Substantia nigra (tissue), 51 donors: ENCODE measurements at places on chromosomes 5 and 9.

DNA sequence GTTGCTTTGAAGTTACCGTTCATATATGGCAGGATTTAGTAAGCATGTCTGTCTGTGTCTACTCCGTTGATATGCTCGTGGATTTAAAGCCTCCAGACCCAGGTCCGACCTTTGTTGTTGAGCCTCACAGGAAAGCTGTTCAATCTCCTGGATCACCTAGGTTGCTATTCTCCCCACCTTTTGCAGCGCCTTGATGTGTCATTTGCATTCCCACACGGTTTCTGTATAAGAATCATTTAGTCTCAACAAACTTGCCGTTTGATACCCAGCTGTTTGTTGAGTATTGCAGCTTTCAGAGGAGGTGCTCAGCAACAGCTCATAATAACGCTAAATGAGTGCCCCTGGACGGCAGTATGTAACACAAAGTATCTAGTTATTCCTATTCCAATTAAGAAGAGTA lies 1.2 kb upstream of the ADGRV1 start:
- no peak for DNase-seq

DNA sequence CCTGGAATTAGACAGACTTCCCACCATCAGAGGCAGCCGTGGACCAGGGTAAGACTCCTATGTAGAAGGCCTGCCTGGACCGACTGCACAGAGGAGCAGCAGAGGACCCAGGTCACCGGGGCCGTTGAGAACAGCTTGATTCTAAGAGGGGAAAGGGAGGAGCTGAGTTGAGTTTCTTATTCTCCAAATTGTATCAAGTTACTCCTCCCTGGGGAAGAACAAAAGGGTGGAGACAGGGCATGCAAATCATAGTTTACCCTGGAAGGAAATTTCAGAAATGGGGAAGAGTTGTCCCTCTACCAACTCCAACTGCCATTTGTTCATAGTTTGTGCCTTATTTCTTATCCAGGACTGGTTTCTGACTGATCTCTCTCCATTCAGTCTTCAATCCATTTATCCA lies 20.9 kb upstream of the SLC31A2 start:
- DNase-seq, result no peak

GRCh38 chr9:30172206-30172605 lies 2212.2 kb upstream of the ACO1 start:
- DNase-seq, result no peak

DNA sequence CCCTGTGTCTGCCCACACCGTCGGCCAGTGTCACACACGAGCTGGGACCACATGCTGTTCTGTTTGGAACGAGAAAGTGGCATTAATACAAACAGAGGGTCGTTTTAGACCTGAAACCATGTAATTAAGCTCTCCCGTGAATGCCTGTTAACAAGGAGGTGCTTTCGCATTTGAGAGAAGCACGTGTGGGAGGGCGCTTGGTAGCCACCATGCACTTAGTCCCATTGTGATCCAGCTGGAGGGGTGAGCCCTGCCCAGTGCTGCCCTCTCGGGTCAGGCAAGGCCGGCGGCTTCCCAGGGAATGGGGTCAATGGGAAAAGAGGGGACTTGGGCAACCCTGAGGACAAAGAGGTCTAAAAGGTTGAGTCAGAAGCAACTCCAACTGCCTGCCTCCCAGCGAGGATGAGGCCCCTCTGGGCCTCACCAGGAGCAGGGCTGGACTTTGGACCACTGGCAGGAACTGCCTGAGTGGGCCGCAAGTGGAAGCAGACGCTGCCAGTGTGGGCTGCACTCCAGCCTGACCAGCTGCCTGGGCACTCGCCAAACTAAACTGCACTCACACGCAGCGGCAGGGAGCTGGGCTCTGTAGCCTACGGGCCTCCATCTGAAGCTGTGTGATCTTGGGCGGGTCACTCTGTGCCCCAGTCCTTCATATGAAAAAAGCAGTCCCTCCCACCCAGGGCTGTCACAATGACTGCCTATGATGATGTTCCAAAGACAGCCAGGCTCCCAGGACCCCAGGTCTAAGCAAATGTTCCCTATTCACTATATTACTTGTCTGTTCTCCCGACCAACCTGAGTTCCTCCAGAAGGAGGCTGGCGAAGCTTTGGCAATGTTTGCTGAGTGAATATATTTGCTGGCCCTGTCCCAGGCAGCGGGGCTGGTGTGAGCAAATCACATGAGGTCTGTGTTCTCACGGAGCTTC lies 195.7 kb downstream of the CDK5RAP2 start:
- peak; percentile 20 for DNase-seq

- no peak for DNase-seq
Measured at GRCh38 chr5:39580702-39581453, 156.1 kb upstream of the DAB2 start.

- no peak for DNase-seq
Measured at GRCh38 chr9:108776920-108777639, 78.7 kb downstream of the ACTL7B start.

DNA sequence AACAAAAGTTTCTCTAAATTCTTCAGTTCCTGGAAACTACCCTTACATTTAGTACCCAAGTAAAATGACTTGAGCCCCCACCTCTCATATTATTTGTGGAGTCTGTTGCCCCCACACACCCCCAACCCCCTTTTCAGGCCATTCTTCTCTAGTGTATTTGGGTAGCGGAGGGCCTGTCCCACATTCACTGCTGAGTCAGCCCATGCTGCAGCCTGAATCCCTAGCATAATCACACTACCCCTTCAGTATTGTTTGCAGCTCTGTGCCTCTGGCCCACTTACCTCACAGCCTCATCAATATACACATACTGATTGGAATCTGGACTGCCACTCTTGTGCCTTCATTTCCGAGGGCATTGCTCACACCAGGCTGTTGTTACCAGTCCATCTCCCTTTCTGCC lies 26.8 kb downstream of the RGS7BP start:
- no peak for DNase-seq

- no peak for DNase-seq
Measured at GRCh38 chr9:107530679-107531078, 41.1 kb upstream of the KLF4 start.

- no peak for DNase-seq
Measured at GRCh38 chr9:13648676-13649075, 369.2 kb upstream of the MPDZ start.

DNA sequence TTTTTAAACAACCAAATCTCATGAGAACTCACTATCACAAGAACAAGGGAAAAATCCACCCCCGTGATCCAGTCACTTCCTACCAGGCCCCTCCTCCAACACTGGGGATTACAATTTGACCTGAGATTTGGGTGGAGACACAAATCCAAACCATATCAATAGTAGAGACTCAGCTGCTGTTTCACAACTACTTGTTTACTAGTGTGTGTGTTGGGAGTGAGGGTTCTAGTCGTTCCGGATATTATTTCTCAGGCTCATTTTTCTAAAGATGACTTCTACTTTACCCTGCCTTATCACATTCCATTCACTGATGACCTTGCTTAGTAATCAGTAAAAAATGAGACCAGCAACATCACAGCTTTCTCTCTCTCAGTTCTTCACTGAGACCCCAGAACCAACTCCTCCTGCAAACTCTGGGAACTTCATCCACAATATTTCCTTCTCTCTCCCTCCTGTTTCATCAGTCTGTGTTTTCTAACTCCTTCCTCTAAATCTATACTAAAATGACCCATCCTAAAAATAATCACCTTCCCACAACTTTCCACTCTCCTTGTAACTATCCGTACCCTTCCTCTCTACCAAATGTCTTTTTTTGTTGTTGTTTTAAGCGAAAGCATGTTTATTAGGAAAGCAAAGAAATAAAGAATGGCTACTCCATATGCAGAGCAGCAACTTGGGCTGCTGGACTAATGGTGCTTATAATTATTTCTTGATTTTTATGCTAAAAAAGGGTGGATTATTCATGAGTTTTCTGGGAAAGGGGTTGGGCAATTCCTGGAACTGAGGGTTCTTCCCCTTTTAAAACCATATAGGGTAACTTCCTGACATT lies 121.5 kb upstream of the SPRY4 start:
- DNase-seq, result no peak

GRCh38 chr9:3916411-3916810 lies 383.5 kb downstream of the GLIS3 start:
- no peak for DNase-seq

GRCh38 chr9:8553444-8553843 lies 753.9 kb upstream of the DMAC1 start:
- DNase-seq, result no peak

DNA sequence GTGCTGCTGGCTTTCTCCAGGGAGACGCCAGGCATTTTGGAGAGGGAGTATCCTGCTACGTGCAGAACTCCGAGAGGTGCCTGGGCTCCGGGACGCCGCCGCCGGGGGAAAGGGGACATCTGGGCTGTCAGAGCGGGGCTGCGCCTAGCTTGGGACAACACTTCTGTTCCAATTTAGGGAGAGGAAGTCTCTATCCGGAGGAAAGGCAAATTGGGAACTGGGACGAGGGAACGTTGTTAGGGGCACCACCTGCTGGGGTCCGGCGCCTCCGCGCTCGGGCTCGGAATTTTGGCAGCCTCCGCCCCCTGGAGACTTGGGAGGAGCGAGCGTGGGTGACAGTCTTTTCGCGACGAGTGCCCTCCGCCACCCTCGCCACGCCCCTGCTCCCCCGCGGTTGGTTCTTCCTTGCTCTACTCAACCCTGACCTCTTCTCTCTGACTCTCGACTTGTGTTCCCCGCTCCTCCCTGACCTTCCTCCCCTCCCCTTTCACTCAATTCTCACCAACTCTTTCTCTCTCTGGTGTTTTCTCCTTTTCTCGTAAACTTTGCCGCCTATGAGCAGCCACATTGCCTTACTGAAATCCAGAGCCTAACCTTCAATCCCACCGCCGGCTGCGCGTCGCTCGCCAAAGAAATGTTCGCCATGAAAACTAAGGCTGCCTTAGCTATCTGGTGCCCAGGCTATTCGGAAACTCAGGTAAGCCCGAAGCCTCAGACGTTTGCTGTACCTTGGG lies 1.6 kb downstream of the TSLP start:
- no peak for DNase-seq

DNA sequence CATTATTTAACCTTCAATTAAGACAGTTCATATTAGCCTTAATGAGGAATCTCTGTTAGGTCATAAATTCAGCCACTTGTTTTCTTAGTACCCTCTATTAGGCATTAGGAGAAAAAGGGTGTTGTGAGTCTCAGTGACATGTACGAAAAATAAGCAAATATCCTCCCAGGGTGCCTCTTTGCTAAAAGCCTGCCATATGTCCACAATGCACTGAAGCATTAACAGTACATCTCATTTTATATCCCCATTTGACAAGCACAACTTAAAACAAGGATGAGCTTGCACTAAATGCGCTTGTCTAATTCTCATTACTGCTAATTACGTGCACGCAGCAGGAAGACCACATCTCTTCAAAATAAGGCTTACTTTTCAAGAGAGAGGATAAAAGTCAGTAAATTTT lies 48.4 kb upstream of the SRFBP1 start:
- DNase-seq, result no peak

GRCh38 chr5:41370482-41370881 lies 139.9 kb downstream of the PLCXD3 start:
- DNase-seq, result no peak

DNA sequence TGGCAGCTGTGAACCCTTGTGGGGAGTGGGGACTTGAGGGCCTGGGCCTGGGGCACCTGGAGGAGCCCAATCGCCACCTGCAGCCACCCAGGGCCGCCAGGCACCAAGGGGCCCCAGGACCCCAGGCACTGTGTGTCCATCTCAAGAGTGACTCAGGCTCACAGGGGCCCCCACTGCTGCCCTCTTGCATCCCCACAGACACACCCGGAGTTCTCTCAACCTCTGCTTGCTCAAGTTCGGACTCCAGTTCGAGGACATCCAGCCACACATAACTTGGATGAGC lies 51.9 kb downstream of the MRPL36 start:
- no peak for DNase-seq

DNA sequence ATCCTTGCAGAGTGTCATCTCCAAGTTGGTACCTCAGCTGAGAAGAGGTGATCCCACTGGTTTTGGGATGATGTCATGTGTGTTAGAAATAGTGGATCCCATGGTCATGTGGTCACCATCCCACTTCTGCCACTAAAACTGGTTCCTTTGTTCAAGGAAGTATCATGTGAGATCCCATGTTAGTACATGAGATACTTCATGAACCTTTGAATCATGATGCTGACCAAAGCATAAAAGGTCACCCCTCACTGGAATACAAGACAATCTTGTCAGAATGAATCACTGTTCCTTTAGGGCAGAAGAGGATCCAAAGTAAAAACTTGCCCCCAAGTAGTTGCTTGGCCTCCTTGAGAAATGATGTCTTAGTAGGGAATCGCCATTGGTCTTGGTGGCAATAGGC lies 150.9 kb upstream of the MOCS2 start:
- no peak for DNase-seq

GRCh38 chr5:168513861-168514428 lies 15.2 kb upstream of the FBLL1 start:
- DNase-seq, result no peak

DNA sequence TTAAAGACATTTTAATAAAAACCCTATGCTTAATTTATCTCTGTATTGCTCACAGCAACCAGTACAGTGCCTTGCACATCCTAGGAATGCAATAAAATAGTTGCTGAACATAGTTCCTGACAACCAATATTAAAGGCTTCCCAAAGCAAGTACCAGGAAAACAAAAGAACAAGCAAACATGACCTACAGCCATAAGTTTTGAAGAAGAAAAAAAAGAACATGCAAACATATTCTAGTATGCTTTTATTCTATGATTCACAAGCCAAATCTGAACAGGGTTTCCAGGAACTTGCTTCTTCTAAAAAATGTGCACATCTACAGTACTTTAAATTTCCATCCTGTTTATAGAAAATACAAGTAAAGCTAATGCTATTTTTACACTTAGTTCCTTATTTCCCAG lies 4.5 kb downstream of the CEMIP2 start:
- DNase-seq, result no peak

- no peak for DNase-seq
Measured at GRCh38 chr5:147629196-147629595, 119.3 kb upstream of the DPYSL3 start.

GRCh38 chr5:1245905-1246576 lies 20.9 kb downstream of the SLC6A18 start:
- no peak for DNase-seq

- no peak for DNase-seq
Measured at GRCh38 chr5:146457431-146457830, 10.3 kb downstream of the TCERG1 start.

GRCh38 chr5:177431317-177432142 lies 5.1 kb downstream of the GRK6 start:
- peak; percentile 68 for DNase-seq
